ENCODE measurements at places on chromosomes 16 and 17.

DNA sequence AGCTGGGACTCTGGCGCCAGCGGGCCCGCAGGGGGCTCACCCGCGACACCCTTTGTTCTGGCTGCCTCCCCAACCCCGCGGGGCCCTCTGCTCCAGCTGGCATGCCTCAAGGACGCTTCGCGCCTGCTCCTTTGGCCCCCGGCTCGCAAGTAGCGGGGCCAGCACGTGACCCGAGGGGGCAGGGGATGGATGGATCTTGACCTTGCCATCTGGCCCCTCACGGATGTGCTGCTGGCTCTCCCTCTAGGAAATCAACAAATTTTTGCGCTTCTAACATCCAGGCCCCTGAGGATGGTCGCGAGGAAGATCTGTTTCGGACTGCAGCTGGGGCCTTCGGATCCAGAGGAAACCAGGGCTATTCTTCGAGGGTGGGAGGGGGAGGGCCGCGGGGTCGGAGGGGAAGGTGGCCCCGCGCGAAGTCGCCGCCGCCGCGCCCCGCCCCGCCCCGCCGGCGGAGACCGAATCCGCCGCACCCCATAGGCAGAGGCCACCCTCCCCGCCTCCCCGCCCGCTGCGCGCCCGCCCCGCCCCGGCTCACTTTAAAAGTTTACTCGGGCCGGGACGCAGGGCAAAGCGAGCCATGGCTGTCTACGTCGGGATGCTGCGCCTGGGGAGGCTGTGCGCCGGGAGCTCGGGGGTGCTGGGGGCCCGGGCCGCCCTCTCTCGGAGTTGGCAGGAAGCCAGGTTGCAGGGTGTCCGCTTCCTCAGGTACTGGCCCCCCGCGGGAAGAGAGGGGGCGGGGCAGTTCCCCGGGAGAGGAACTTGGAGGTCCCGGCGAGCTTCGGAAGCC lies at the start of gene ACSF2:
ACSF2 (plus strand) TSS at position 537 of the 790 bp plus-strand sequence; CDS start at position 581, 44 bp downstream.
- DNase-seq, result peak; percentile 12

DNA sequence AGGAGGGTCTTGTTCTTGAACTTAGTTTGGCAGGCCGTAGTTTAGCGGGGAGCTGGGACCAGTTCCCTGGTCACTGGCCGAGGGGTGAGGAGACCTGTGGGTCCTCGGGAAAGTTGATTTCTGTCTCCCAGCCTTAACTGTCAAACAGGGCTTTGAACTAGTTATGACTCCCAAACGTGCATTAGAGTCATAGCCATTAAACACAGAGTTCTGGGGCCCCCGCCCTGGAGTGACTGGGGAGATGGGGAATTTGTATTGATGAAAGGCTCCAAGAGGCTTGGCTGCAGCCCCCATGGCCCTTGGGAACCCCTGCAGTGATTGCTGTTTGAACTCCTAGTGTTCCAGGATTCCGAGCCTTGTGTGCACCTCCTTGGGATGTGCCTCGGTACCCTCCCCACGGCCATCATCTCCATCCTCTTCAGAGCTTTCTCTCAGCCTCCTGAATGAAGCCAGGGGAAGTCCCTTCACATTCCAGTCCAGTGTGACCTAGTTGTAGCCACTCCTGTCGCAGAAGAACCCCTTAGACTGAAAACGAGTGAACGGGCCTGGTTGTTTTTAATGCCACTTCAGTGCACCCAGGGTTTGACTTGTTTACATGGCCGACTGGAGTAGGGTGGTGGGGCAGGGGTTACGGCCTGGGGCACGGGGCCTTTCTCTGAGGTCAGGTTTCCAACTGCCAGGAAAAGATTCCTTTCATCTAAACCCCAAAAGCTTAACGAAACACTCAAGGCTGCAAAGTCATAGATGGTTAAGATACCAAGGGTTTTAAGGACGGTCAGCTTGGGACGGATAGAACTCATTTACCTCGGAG lies 1.4 kb downstream of the MPRIP start:
- DNase-seq, result no peak

DNA sequence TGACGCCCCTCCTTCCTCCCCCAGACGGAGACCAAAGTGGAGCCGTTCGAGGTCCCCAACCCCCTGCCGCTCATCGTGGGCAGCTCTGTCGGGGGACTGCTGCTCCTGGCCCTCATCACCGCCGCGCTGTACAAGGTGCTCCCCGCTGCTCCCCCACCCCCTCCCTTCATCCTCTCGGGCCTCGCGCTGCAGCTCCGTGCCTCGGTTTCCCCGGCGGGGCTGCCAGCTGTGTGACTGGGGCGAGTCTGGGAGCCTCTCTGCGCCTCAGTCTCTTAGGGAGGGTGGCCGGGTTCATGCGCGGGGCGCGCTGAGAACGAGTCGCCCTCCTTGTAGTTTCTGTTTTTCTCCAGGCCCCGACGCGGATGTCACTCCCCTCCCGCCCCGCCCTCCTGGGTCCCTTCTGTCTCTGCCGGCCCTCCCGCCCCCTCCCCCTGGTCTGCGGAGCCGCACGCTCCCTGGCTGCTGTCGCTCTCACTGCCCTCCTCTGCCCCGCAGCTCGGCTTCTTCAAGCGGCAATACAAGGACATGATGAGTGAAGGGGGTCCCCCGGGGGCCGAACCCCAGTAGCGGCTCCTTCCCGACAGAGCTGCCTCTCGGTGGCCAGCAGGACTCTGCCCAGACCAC lies 23.7 kb upstream of the ITGAX start:
- DNase-seq, result peak; percentile 21

GRCh38 chr16:7335991-7336634 lies 3.5 kb downstream of the RBFOX1 start:
- DNase-seq, result no peak

- no peak for DNase-seq
Measured at GRCh38 chr17:68860941-68861340, 94.3 kb downstream of the ABCA8 start.

DNA sequence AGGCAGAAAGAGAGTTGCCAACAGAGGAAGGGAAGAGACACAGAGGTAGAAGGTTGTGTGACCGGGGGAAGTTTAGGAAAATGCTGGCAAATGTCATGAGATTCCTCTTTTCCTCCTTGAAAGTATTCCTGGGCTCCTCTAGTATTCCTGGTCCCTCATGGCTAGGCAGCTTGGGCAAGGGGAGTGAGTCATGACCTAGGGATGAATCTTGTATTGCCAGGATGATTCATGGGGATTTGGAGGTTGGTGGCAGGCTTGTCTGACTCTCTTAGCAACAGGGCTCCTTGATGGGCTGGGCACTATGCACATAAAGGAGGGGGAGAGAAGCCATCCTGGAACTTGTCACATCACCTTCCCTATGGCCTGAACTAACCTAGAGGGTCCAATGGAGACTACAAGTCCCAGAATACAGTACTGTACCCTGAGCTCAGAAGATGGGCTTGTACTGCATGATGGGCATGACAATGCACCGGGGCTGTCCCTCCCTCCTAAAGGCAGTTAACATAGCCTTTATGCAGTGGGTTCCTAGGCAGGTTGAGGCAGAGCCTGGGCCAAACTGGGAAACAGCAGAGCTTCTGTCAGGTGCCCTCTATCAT lies 2.1 kb upstream of the SEZ6 start:
- DNase-seq, result no peak

- DNase-seq, result no peak
Measured at GRCh38 chr17:60305141-60305540, 86.8 kb downstream of the USP32 start.
